ENCODE measurements at places on chromosomes 11 and 22.

GRCh38 chr22:49179175-49179574 is 648.5 kb downstream of the BRD1 start:
- no peaks in the 10 kb centered on the region for H3K4me1 ChIP-seq
- H3K27ac ChIP-seq, result no peak overlapping the region

DNA sequence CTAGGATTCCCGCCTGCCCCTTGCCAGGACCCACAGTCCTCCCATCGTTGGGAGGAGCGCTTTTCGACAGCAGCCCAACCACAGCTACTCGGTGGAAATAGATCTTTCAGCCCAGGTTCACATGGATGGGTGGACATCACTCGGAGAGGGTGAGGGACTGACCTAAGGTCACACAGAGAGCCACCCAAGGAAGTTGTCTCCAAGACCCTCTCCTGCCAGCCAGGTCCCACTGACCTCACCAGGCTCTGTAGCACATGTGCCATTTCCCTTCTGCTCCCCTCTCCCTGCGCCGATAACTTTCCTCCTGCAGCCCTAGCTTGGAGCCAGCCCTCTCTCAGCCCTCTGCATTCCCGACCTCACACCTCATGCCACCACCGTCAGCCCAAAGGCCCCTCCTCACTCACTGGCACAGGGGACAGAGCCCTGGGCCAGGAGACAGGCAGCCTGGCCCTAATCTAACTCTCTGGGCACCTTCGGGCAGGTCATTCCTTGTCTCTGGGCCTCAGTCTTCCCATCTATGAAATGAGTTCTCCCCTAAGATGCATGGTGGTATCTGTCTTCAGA is 4.7 kb downstream of the KCNJ4 start:
- DNase-seq, result no peak
- H3K36me3 ChIP-seq, result no peaks in the 10 kb centered on the region
- peaks cover 8% of the 10 kb centered on the region for H3K4me1 ChIP-seq
- no peak overlapping the region for H3K27ac ChIP-seq

DNA sequence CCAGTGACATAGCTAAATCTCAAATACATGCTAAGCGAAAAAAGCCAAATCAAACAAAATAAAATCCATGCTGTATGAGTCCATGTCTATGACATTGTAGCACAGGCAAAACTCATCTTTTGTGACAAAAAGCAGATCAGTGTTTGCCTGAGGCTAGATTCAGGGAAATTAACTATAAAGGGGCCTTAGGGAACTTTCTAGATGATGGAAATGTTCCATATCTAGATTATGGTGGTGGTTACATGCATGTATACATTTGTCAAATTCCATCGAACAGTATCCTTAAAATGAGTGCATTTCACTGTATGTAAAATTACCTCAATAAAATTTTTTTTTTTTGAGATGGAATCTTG is 14.9 kb downstream of the CD5 start:
- no peak overlapping the region for H3K27ac ChIP-seq
- H3K4me1 ChIP-seq, result peaks cover 13% of the 10 kb centered on the region
- no peaks in the 10 kb centered on the region for H3K27me3 ChIP-seq

DNA sequence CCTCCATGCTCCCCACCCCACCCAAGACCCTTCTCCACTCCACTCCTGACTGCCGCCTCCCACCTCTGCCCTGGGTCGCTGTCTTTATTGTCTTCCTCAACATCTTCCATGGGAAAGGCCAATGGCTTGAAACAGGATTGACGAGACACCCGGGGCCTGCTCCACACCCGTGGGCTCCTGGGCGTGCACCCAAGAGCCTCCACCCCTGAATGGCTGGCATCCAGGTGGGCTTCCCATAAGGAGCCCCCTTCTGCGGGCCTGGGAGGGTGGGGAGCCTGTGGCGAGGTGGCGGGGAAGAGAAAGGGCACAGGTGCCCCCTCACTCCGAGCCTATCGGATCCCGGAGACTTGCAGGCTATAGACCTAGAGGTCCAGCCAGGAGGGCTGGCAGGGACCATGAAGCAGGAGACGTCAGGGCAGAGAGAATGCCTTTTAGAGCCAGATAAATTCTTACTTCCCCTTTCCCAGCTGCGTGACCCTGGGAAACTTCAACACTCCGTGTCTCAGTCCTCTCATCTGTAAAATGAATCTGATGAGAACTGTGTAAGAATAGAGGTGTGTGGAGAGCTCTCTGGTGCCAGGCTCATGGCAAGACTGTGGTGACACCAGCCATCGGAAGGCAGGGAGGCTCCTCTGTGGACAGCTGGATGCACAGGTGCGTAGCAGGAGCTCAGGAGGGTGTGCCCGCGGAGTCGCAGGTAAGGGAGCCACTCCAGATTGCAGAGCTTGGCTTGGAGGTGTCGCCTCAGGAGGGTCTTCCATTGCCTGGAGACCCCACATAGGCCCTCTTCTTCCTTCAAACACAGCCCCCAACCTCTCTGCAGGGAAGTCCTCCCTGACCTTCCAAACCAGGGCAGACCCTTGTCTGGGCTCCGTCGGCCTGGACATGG is 53.9 kb downstream of the SMIM38 start:
- no peak overlapping the region for H3K27ac ChIP-seq
- H3K4me1 ChIP-seq, result no peaks in the 10 kb centered on the region
- H3K36me3 ChIP-seq, result no peaks in the 10 kb centered on the region

GRCh38 chr11:27930946-27931345 is 177.0 kb downstream of the KIF18A start:
- H3K27ac ChIP-seq, result no peak overlapping the region
- no peaks in the 10 kb centered on the region for H3K36me3 ChIP-seq
- H3K27me3 ChIP-seq, result no peaks in the 10 kb centered on the region
- no peak for DNase-seq

- DNase-seq, result peak; percentile 17
- H3K36me3 ChIP-seq, result no peaks in the 10 kb centered on the region
- no peak overlapping the region for H3K27ac ChIP-seq
- peaks cover 5% of the 10 kb centered on the region for H3K4me1 ChIP-seq
Measured at GRCh38 chr11:2549876-2550605, 105.2 kb downstream of the KCNQ1 start.

DNA sequence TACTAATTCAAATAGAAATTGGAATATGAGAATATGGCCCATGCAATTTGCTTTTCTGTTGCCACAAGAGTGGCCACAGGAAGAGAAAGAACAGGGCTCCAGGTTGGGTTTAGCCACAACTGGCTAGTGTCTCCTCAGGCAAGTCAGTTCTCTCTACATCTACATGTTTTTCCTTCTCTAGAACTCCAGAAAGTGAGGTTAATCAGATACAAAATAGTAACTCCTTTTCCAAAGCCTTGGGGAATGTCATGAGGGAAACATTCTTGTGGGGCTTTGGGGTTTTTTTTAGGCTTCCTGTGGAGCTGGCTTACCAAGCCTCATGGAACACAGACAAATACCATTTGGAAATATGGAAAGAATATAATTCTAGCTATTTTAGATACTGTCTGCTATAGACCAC is 161.6 kb downstream of the NAV2 start:
- no peak for DNase-seq
- H3K4me1 ChIP-seq, result peaks cover 5% of the 10 kb centered on the region
- H3K36me3 ChIP-seq, result no peaks in the 10 kb centered on the region
- no peak overlapping the region for H3K4me3 ChIP-seq
- H3K27ac ChIP-seq, result no peak overlapping the region
- H3K27me3 ChIP-seq, result no peaks in the 10 kb centered on the region

DNA sequence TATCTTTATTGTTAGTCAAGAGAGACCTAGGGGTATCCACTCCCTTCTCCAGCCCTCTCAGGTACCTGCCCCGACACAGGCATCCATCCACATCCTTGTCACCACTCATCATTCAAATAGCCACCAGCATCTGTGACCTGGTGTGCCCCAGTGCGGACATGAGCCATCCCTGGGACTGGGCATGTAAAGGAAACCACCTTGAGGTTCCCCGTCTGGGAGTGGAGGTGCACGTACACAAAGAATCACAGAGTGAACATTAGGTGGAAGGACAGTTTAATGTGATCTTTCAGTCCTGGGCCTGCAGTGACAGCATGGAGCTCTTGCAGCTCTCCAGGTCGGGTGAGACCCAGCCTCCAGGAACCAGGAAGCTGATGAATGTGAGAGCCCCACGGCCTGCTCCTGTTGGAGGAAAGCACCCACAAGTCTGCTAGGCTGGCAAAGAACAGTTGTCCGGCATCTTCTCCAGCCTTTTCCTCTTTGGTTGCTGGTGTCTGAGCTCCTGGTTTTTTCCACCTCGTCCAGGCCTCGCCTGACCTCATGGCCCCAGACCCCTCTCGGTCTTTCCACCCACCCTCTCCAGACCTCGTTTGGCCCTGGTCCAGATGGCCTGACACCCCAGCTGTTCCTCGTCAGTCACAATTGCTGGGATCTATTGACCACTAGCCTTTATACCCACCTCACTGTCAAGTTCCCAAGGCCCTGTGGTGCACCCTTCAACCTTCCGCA is 16.5 kb downstream of the PSMD13 start:
- no peak overlapping the region for H3K4me3 ChIP-seq
- H3K27me3 ChIP-seq, result no peaks in the 10 kb centered on the region
- H3K27ac ChIP-seq, result no peak overlapping the region
- no peaks in the 10 kb centered on the region for H3K4me1 ChIP-seq
- H3K36me3 ChIP-seq, result no peaks in the 10 kb centered on the region

DNA sequence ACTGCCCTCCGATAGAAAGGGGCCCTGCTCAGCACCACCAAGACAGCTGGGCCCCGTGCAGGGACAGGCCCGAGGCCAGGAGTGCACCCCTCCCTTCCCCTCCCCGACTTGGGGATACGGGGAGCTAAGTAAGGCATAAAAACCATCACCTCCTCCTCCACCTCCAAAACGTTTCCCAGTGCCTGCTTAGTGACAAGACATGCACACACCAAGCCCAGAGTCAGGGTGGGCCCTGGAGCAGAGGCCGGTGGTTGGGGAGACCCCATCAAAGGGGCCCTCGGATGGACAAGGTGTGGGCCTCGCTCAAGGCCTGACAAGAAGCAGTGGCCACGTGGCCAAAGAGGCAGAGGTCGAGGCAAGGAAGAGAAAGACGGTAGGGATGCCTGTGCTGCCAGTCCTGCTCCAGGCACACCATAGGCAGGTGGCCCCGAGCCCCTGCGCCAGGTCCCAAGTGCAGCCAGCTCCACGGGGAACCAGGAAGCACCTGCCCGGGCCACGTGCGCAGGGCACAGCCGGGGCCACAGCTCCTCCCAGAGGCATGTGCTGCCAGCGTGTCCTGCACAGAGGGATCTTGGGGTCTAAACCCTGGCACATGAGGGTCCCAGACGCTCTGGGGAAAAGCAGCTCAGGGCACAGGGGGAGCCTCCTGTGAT is 53.0 kb downstream of the BRD1 start:
- peaks cover 37% of the 10 kb centered on the region for H3K36me3 ChIP-seq
- no peak overlapping the region for H3K27ac ChIP-seq
- no peaks in the 10 kb centered on the region for H3K4me1 ChIP-seq
- H3K27me3 ChIP-seq, result no peaks in the 10 kb centered on the region
- DNase-seq, result no peak

DNA sequence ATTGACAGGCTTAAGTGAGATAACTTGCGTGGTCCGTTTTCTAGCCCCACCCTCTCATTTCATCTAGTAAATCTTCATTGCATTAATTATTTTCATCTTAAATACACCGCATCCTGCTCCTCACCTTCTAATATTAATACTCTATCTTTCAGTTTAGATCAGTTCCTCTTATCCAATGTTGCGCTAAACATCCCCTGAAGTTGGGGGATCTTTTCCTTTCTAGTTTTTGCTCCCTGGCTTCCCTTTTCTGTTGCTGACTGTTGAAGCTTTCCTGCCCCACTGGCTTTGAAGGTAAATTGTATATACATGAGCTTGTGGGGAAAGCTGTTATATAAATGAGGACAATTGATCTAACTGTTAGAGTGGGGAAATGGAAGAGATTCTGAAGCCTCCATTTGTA is 7.2 kb downstream of the CAT start:
- no peaks in the 10 kb centered on the region for H3K27me3 ChIP-seq
- no peak overlapping the region for H3K27ac ChIP-seq
- peaks cover 5% of the 10 kb centered on the region for H3K36me3 ChIP-seq

GRCh38 chr11:85772695-85773094 is 38.2 kb downstream of the SYTL2 start:
- no peaks in the 10 kb centered on the region for H3K4me1 ChIP-seq
- no peaks in the 10 kb centered on the region for H3K36me3 ChIP-seq
- no peak overlapping the region for H3K4me3 ChIP-seq
- DNase-seq, result no peak
- H3K27me3 ChIP-seq, result no peaks in the 10 kb centered on the region

GRCh38 chr11:130477586-130478203 is 29.2 kb downstream of the ADAMTS15 start:
- no peak for DNase-seq
- H3K27me3 ChIP-seq, result no peaks in the 10 kb centered on the region
- no peaks in the 10 kb centered on the region for H3K4me1 ChIP-seq
- H3K27ac ChIP-seq, result no peak overlapping the region

- H3K4me1 ChIP-seq, result peaks cover 27% of the 10 kb centered on the region
- no peak overlapping the region for H3K27ac ChIP-seq
- H3K36me3 ChIP-seq, result peaks cover 6% of the 10 kb centered on the region
- no peak overlapping the region for H3K4me3 ChIP-seq
Measured at GRCh38 chr11:17073370-17074027, 4.0 kb downstream of the RPS13 start.

GRCh38 chr11:124943254-124943616 is 7.4 kb upstream of the HEPACAM start:
- no peak for DNase-seq
- no peak overlapping the region for H3K4me3 ChIP-seq
- H3K36me3 ChIP-seq, result no peaks in the 10 kb centered on the region
- H3K27me3 ChIP-seq, result no peaks in the 10 kb centered on the region
- H3K27ac ChIP-seq, result no peak overlapping the region

DNA sequence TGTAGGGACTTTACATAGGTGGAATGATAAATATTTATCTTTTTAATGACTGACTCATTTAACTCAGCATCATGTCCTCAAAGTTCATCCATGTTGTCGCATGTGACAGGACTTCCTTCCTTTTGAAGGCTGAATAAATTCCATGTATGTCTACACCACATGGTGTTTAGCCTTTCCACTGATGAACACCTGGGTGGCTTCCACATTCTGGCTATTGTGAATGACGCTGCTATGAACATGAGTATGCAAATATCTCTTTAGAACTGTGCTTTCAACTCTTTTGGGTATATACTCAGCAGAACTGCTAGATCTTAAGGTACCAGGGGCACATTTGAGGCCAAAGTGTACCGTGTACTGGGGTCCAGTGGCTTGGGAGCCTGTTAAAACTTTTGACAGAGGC is 24.1 kb downstream of the LARGE1 start:
- H3K27ac ChIP-seq, result no peak overlapping the region
- no peaks in the 10 kb centered on the region for H3K27me3 ChIP-seq
- H3K4me1 ChIP-seq, result peaks cover 18% of the 10 kb centered on the region
- H3K4me3 ChIP-seq, result no peak overlapping the region
- H3K36me3 ChIP-seq, result no peaks in the 10 kb centered on the region
- no peak for DNase-seq

DNA sequence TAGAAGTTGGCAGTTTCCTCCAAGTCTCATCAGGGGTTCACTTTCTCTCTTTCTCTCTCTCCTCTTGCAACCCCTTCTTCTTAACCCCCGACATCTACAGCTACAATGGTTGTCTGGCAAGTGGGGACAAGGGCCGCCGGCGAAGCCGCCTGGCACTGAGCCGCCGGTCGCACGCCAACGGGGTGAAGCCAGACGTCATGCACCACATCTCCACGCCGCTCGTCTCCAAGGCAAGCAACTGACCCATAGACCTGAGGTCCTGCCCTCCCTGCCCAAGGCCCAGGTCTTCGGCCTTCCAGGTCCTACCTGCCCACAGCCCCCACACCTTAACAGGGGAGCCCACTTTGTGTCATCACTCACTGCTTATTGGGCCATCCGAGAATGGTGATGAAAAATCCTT is 4.4 kb downstream of the PELI3 start:
- no peak overlapping the region for H3K27ac ChIP-seq
- H3K36me3 ChIP-seq, result no peaks in the 10 kb centered on the region
- no peaks in the 10 kb centered on the region for H3K27me3 ChIP-seq
- no peak for DNase-seq
- H3K4me1 ChIP-seq, result peaks cover 13% of the 10 kb centered on the region
- no peak overlapping the region for H3K4me3 ChIP-seq
